ENCODE measurements at places on chromosomes 12 and 14.

DNA sequence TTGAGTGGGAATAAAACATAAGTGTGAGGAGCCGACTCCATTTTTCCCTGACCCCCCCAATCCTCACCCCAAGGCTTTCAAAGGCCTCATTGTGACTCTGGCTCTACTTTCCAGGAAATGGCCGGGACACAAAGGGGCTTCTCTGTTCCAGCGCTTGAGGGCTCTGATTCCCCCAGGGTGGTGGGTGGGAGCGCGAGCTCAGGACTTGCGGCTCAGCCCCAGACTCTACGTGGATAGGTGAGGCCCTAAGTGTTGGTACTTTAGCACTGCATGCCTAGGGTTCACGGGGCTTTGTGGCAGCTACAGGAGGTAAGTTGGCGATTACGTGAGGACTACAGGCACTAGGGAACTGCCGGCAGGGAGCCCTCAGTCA, 553 bp downstream of the CNPY2 start:
- DNase-seq: no peak

GRCh38 chr14:49767270-49767570, 733 bp upstream of the KLHDC2 start:
- DNase-seq: no peak

GRCh38 chr12:69492739-69493138, 22.6 kb downstream of the FRS2 start:
- no peak for DNase-seq

DNA sequence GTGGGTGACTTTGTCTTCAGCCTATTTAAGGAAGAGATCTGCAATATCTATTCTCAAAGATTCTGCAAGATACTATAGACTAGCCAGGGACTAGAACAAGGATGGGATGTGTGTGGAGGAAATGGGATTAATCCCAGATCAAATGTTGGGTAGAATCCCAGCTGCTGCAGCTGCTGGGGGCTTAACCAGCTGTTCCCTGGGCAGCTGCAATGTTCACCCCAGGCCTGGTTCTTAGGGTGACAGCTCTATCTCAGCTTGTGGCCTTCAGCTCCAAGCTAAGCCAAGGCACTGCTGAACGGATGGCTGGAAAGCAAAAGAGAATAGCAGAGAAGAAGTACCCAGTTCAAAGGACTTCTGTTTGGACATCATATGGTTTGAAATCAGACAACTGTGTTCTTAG, 10.0 kb upstream of the RHEBL1 start:
- no peak for DNase-seq

GRCh38 chr14:95431199-95432143, 85.0 kb downstream of the SYNE3 start:
- DNase-seq: no peak

GRCh38 chr14:103931422-103931821, 3.2 kb downstream of the TDRD9 start:
- no peak for DNase-seq
